HFFc6 (cell line): ENCODE measurements at places on chromosomes 3 and 15.

DNA sequence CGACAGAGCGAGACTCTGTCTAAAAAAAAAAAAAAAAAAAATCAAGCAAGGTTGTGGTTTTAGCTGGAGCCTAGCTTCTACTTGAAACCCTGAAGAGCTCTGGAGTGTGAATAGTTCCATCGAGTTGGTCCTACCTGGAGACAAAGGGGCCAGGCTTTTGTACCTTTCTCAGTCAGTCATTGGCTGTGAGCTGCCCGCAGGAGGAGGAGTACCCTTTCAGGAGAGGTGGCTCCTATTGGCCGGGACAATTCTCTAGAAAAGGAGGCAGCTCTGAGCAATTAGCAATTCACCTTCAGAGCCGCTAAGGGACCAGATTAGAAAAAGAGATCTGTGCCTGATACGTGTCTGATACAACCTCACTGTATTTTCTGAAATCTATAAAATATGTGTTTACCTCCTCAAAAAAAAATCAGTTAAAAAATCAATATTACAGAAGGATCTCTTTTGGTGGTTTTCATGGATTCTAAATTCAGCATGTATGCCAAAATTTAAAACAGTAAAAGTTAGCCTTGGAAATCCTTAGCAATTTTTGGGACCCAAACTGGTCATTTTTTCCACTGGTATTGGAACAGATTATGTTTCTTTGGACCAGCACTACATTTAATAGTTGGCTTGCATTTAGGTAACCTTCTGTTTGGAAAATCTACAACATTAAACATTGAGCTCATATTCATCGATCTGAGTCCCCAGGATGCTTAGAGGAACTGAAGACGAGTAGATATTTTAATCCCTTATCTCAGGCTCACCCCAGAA, 29.7 kb upstream of the PDCD6IP start:
- no peak for DNase-seq

DNA sequence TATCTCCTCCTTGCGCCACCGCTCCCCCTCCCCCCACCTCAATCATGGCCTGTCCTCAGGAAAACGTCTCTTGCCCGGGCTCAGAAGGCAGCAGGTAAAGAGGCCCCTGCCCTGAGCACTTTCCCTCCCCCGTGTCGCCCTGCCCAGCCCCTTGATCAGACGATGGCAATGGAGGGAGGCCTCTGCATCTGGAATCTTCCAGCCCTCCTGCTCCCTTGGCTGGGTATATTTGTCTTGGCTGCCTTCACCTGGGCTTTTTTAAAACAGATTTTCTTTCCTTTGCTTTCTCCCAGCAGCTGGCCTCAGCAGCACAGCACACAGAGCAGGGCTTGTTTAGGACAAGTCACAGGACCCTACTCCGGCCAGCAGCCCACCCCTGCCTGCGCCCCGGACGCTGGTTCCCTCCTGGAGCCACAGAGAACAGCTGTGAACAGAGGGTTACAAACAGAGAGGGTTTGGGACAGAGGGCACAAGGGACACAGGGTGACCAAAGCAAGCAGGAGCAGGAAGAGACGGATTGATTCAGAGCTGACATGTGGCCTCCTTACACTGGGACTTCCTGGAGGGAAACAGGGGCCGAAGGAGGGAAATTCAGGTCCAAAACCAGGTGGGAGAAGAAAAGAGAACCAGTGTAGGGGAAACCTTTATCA, 78.7 kb downstream of the ISG20 start:
- DNase-seq: no peak

DNA sequence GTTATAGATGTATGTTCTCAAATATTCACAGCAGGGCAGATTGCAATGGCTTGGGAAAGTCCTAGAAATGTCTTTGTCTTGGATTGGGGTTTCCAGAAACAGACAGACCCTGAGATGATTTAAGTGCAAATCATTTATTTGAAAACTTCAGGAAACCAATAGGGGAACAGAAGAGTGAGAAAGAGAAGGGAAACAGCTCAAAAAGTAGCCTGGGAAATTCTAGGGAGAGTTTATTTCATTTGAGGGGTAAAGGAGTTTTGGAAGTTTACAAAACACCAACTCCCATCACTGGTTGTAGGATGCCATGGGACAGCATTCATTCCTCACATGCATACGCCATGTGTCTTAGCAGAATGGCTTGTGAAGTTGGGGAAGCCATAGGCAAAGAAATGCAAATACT, 32.3 kb upstream of the PTX3 start:
- no peak for DNase-seq

- DNase-seq: no peak
Observed at GRCh38 chr3:64382153-64382552, 156.9 kb upstream of the PRICKLE2 start.

DNA sequence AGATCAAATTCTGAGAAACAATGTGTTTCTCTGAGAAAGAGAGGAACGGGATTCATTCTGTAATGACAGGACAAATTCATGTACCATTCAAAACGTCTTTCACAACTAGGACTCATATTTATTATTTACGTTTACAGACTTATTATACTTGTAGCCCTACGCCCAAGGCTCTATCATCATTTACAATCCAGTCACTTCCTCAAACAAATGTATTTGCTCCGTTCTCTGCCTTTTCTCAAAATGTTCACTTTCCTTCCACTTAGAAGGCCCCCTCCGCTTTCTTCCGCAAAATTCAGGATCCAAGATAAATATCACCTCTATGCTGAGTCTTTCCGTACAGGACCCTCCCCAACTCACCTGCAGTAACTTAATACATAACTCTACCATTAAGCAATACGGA, 745 bp downstream of the RSL24D1 start:
- DNase-seq: no peak

DNA sequence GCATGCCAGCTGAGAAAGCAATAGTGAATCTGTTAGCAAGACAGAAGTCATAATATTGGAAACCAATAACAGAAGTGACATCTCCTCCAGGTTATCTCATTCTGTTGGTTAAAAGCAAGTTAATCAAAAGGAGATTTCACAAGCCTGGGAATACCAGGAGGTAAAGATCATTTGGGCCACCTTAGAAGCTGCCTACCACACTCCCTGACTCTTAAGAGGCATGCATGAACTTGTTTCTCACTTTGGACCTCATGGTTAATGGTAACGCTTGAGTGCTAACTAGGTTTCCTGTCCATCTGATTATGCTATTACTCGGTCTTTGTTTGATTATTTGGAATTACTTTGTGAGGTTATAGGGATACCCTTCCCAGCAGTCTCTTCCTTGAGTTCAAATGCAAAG, 650.8 kb upstream of the SGO1 start:
- no peak for DNase-seq

DNA sequence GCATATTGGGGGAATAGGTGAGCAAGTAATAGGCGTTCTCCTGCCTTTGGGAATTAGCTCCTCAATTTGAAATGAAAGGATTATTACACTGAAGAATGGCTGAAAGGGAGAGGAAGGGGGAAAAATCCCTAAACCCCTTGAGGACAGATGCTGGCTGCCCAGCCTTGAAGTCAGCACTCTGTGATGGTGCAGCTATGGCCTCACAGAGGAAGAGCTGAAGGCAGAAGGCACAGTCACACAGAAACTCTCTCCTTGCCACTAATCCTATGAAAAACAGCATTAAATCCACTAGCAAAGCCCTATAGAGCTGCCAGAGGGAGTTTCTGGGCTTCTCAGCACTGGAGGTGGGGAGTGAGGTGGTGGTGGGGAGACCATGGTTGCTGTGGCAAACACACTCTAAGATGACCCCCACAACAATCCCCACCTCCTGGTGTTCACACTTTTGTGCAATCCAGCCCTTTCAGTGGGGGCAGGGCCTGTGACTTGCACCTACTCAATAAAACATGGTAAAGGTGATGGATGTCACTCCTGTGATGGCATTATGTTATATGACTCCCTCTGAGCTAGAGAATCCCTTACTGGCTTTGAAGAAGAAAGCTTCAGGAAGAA, 101.2 kb downstream of the RFTN1 start:
- DNase-seq: no peak

DNA sequence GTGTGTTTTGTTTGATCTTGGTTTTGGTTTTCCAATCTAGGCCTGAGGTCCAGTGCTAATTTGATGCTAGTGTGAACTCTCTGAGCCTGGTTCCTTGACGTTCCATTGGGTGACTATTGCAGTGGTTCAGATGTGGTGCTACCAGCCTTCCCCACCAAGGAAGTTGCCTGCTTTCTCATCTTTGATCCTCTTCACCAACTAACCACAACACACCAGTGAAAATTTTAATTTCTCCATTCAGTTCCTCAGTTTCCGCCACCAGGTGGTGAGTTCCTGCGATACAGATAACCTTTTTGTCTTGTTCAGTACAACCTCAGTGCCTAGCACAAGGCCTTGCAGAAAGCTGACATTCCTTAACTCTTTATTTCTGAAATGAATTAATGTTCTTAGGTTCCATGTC, 337.4 kb upstream of the TPRG1 start:
- no peak for DNase-seq

GRCh38 chr3:105752791-105753415, 115.9 kb downstream of the CBLB start:
- peak; percentile 51 for DNase-seq

GRCh38 chr15:44782516-44782915, 46.2 kb downstream of the TRIM69 start:
- DNase-seq: no peak

GRCh38 chr3:104873331-104873730, 493.4 kb upstream of the ALCAM start:
- DNase-seq: peak; percentile 41

DNA sequence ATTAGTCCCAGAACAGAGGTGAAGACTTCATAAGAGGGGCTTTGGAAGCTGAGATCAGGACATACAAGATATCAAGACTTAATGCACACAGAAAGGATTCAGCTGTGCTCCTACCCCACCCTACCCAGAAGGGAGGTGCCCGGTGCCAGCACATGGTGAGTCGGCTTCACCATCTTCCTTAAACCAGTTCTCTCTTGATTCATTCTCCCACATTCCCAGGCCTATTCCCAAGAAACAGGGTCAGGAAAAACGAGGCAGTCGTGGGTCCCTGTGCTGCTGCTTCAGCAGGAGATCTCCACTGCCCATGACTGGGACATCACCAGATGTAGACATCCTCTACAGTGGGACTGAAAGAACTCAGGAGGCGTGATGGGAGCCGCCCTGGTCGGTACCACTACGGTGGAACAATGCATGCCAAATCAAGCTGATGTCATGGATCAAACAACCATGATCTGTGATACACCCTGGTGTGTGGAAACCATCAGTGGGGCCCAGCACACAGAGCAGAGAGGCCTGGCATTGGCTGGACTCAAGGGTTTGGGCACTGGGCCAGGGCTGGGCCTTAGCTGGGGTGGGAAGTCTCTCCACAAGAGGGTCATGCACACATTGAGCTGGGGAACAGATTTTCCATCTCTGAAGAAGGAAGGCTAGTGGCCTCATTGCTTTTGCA, 41.9 kb downstream of the CCDC12 start:
- no peak for DNase-seq

DNA sequence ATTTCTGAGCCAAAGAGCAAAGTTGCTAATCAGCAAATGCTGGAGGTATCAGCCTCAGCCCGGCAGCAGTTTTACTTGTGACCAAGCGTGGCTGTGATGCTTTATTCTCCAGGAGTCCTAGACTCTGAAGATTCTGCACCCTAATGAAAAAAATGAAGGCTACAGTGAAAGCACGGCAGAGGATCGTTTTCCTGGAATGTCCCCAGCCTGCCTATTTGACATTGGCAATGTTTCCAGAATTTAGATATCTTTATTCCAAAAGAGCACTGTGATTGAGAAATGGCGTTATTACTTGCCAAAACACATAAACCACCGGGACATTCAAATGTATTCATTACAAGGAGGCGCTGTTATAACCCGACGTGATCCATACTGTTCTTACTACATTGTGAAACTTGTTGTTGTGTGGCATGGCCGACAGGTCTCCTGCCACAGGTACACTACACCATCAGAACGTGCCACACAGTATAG, 263.8 kb downstream of the SLCO3A1 start:
- no peak for DNase-seq

GRCh38 chr15:48945386-48945785, 18.3 kb downstream of the SHC4 start:
- no peak for DNase-seq

DNA sequence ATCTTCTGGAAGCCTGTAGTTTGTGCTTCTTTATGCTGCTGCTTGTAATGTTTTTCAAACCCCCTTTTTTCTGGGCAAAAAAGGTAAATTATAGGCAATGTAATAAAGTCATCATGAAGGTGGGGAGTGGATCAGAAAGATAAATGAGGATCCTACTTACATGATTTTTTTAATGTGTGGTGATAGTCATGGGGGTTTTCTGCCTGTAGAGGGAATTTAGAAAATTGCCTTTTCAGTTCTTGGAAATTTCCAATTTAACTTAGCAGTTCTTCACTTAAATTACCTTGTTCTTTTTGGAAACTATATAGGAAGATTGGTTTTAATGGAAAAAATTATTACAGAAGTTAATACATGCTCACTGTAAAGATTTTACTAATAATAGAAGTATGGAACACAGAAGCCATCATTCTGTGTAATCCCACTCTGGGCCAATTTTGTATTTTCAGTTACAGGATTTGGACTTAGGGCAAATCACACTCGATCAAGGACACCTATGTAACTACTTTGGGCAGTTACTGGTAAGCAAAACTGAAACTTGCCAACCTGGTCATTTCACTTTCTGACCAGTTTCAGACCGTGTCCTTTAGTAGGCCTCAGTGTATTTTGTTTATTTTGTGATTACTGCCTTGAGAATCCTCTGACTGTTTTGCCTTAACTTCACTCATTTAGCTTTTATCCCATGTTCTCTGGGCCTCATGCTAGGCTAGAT, 10.5 kb upstream of the SCAANT1 start:
- DNase-seq: no peak

DNA sequence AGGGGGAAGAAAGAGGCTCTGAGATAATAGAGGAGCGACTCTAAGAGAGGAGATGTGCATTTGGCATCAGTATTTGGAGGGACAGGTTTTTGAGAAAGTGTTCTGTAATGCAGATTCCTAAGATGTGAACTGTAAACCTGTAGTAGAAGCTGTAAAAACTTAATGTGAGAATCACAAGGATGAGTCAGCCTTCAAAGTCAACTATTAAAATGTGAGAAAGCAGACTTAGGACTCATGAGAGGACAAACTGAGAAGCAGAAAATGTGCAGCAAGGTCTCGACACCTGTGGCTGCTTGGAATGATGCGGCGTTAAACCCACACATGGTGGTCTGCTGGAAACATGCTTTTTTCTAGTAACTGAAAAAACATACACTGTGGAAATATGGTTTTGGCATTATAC, 36.0 kb downstream of the USP13 start:
- DNase-seq: peak; percentile 46

GRCh38 chr3:72018343-72018984, 233.5 kb upstream of the PROK2 start:
- no peak for DNase-seq

GRCh38 chr3:133169331-133170068, 131.3 kb downstream of the TMEM108 start:
- no peak for DNase-seq

GRCh38 chr3:42717306-42717705, 14.7 kb upstream of the HHATL start:
- DNase-seq: no peak

DNA sequence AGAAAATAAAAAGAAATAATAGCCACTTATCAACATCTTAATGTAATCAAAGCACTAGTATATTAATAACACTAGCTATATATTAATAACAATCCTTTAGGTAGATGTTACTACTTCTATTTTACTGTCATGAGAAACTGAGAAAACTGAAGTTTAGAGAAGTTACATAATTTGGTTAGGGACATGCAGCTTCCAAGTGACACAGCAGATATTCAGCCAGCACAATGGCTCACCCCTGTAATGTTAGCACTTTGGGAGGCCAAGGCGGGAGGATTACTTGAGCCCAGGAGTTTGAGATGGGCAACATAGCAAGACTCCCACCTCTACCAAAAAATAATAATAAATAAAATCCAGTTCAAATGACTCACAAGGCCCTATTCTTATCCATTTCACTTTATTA, 1.9 kb upstream of the UBR1 start:
- no peak for DNase-seq
